ENCODE measurements at places on chromosomes 5 and 9.

DNA sequence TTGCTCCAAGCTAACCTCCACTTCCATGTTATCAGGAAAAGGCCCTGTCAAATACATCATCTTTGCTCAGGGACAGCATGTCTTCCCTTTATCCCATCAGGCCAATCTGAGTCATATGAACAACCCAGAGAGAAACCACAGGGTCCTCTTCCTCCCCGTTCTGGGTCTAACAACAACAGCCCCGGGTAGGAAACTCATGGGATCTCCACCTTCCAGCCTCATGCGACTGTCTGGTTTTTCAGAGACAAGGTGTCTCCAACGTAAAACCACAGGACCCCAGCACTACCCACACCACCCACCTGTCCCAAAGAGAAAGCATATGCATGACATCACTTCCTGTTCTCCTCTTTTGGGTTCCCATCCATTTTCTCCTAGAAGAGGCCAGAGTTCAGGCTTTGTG is 217.9 kb downstream of the ENC1 start:
- DNase-seq, result no peak

GRCh38 chr9:20650313-20650712 is 28.0 kb upstream of the MLLT3 start:
- DNase-seq, result no peak

- no peak for DNase-seq
Observed at GRCh38 chr9:36738318-36738976, 165.8 kb downstream of the MELK start.

- DNase-seq, result peak; percentile 62
Observed at GRCh38 chr9:129761901-129762369, 9.1 kb upstream of the PTGES start.

DNA sequence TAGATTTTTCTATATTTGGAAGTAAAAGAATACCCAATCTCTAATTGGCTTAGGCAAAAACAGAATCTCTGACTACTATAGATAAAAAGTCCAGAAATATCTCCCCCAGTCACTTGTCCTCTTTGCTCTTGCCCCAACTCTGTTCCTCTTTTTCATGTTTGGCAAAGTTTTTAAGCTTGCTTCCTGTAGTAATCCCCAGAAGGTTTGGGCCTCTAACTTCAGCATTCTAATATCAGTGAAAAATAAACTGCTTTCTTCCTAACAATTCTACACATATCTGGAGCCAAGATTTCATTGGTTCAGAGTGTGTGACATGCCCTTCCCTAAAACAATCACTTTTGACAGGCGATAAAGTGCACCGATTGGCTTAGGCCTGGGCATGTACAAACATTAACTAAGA is 1680.3 kb downstream of the MAT2B start:
- DNase-seq, result no peak

- DNase-seq, result no peak
Observed at GRCh38 chr9:113659740-113660139, 196.2 kb downstream of the RGS3 start.

GRCh38 chr5:171837522-171837921 is 51.9 kb downstream of the SMIM23 start:
- DNase-seq, result no peak

DNA sequence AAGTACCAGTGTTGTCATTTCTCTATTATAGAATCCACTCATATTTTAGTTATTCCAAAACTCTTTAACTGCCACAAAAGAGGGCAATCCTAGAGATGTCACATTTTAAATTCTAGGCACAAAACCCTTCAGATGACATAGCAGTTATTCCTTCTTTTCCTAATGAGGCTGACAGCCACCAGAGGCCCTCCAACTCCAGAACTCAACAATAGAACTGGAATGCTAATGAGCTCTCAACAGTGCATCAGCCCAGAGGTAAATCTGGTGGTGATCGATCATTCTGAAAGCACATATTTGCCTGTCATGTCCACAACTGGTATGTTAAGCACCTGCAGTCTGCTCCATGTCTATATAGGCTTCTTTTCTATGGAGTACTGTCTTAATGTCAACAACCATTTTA is 40.2 kb upstream of the RAB3C start:
- no peak for DNase-seq

DNA sequence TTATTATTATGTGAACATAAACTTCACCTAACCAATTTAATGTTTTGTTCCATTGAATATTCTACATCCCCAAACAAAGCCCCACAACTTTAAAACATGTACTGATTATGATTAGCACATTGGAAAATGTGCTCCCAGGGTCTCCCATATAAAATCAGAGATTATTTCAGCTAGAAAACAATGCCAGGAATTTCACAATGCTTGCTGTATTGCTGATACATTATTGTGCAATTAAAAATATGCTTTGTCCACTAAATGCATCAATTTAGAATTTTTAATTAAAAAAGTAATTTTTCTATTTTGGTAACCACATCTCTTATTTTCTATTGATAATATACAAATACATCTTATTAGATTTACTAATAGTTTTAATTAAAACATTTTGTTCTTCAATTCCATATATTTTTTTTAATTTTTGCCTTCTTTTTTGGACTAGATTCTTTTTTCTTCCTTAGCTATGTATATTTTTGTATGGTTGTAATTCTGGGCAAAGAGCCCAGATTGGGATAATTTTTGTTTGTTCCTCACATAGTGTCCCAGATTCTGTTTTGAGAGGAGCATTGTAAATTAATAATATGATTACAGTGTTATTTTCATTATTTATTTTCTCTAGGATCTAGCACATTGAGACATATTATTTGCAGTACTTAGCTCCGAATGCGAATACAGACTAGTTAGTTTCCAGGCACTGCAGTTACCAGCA is 241.5 kb upstream of the CDH18 start:
- no peak for DNase-seq

DNA sequence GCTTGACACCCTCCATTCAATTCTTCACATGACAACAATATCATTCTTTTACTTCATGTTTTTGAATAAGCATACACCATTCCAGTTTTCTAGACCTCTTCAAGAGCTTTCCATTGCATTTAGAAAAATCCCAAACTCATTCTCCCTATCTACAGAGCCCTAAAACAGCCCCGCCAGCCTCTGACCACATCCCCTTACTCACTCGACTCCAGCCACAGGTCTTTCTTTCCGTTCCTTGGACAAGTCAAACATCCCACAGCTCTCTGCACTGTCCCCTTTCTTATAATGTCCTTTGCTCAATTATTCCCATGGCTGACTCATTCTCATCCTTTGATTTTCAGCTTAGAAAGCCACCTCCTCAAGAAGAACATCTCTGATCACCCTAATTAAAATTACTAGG is 38.2 kb downstream of the TTC39B start:
- no peak for DNase-seq

DNA sequence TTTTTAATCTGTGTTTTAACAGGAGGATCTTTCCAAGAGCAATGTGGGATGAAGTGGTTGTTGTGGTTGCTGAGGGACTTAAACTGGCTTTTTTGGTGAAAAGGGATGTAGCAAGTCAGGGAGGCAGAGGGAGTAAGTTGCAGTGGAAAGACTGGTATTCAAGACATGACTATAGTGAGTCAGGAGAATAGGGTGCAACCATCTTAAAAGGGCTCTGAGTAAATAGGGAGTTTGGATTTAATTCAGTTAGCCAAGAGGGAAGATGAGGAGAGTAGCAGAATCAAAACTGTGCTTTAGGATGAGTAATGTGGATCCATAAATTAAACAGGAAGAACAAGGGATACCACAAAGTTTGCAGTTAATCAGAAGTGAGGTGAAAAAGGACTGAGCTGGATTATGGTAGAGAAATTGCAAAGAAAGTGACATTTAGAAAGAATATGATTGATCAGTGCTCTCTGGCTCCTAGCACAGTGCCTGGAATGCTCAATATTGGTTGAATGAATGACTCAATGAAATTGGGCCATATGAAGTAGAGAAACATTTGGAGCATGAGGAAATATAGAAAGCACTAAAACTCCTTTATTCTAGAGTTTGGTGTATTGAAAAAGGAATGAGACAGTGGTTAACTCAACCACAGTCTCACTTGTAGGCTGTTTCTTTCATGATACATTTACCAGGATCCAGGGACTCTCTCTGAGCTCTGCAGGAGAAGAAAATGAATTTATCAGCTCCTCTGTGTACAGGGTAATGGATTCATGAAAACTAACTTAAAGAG is 5.1 kb downstream of the POLR3G start:
- no peak for DNase-seq

GRCh38 chr9:72751541-72751940 is 201.3 kb downstream of the ALDH1A1 start:
- DNase-seq, result no peak

GRCh38 chr9:112104401-112104800 is 70.7 kb downstream of the SUSD1 start:
- DNase-seq, result no peak

DNA sequence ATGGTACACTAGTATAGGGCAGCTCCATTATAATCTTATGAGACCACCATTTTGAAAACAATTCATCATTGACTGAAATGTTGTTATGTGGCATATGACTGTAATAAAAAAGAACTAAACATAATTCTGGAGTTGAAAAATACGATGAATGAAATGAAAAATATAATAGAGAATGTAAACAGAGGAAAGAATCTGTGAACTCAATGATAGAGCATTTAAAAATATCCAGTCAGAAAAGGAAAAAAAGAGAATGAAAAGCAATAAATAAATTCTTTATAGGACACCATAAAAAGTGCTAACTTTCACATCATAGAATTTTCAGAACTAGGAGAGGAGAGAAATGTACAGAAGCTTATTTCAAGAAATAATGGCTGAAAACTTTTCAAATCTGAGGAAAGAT is 17.6 kb upstream of the VCAN start:
- DNase-seq, result no peak

- DNase-seq, result peak; percentile 92
Observed at GRCh38 chr5:141040093-141040770, 10.9 kb upstream of the PCDHB1 start.

- no peak for DNase-seq
Observed at GRCh38 chr5:56202483-56202882, 30.6 kb downstream of the ANKRD55 start.

- no peak for DNase-seq
Observed at GRCh38 chr5:67214707-67215447, 18.3 kb upstream of the CD180 start.

- DNase-seq, result no peak
Observed at GRCh38 chr5:56359809-56360685, 126.9 kb upstream of the ANKRD55 start.

- DNase-seq, result no peak
Observed at GRCh38 chr9:96367943-96368342, 15.6 kb downstream of the SLC35D2 start.

GRCh38 chr5:600886-601541 is 11.1 kb upstream of the CEP72 start:
- no peak for DNase-seq

DNA sequence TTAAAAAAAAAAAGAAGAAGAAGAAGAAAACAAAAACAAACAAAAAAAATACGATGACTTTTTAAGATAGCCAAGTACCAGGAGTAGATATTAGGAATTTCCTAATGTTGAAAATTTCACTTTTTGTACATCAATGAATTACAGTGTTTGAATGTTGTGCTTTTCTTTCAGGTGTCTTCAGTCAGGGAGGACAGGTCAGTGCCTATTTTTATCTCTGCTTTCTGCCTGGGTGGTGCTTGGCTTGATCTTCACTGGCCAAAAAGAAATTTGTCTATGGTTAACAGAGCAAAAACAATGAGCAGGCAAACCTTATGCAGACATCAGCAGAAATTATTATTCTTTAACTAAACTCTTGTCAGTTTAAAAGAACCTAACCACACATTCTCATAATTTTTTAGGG is 3.0 kb downstream of the SPINK6 start:
- no peak for DNase-seq

DNA sequence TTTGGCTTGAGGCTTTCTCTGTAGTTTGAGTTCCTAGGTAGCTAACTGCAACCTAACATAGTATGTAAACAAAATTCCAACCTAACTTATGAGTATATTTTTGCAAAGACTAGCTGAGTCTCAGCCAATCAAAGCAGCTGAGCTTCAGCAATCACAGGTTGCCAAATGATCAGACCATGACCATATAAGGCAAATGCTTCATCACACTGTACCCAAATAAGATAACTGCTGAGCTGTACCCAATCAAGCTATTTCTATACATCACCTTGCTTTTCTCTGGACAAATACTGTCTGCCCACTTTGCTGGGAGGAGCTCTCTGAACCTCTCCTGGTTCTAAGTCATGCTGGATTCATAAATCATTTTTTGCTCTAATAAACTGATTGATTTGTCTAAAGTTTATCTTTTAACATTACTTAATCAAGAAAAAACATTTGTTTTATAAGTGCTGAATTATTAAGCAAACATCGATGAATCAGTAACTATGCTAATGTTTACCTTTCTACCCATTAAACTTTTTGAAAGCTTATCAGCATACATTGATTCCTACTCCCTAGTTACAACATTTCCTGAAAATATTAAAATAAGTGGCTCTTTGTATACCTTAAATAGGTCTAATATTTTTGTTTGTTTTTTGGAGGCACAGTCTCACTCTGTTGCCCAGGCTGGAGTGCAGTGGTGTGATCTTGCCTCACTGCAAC is 129.7 kb upstream of the PCA3 start:
- DNase-seq, result no peak

DNA sequence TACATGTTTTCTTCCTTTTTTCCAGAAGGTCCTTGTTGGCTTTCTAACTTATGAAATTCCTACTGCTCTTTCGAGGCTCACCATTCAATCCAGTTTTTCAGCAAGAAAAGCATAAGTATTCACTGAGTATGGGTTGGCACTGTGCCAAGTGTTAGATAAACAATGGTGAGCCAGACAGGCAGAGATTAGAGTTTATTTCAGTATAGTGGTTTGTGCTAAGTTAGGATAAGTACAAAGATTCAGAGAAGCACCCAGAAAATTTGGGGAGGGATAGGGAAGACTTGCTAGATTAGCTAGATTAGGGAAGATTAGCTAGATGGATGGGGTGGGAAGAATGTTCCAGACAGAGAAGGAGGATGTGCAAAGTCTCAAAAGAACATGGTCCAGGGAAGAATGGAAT is 122.9 kb downstream of the OXCT1 start:
- DNase-seq, result no peak

DNA sequence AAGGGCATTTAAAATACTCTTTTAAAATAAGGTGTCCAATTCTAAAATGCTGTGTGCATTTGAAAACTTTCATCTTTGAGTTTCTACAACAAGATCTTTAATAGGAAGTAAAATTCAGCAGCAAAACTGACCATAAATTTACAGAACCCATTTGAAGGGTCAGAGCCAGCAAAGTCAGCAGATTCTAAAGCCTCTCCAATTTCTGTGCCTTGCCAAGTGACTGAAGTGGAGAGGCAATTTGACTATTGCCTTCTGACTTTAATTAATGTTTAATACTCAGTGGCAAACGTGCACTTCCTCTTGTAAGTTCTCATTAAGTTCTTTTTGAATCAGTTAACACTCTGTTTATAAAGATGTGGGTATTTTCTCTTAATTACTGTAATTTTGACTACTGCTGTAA is 155.2 kb downstream of the BAAT start:
- no peak for DNase-seq

- peak; percentile 37 for DNase-seq
Observed at GRCh38 chr5:33501899-33502298, 61.1 kb downstream of the TARS1 start.

GRCh38 chr5:132510076-132510475 is 19.5 kb upstream of the IRF1 start:
- no peak for DNase-seq

- DNase-seq, result no peak
Observed at GRCh38 chr5:129951039-129951438, 46.8 kb downstream of the CHSY3 start.
